ENCODE measurements at places on chromosomes 4 and X. TPM values are rescaled to one million over a fixed set of nuclear protein-coding genes. Genes with fewer than 3 reads are reported as not detected.

CCDC110 gene
- 0.60 TPM for total RNA-seq

- H3K36me3 ChIP-seq, result no peaks in the 10 kb centered on the region
- no peak overlapping the region for H3K27ac ChIP-seq
- DNase-seq, result no peak
- no peaks in the 10 kb centered on the region for H3K27me3 ChIP-seq
- no peak overlapping the region for H3K4me3 ChIP-seq
Measured at GRCh38 chr4:55175779-55176231, 50.4 kb upstream of the KDR start.

- no peak overlapping the region for H3K27ac ChIP-seq
- no peaks in the 10 kb centered on the region for H3K4me1 ChIP-seq
- H3K4me3 ChIP-seq, result no peak overlapping the region
- H3K36me3 ChIP-seq, result peaks cover 3% of the 10 kb centered on the region
- no peaks in the 10 kb centered on the region for H3K27me3 ChIP-seq
Measured at GRCh38 chr4:156838761-156839160, 132.8 kb downstream of the PDGFC start.

GRCh38 chrX:47489507-47490275, 6.7 kb upstream of the ZNF41 start:
- no peaks in the 10 kb centered on the region for H3K36me3 ChIP-seq
- H3K4me3 ChIP-seq, result no peak overlapping the region
- H3K4me1 ChIP-seq, result no peaks in the 10 kb centered on the region
- no peak for DNase-seq
- no peak overlapping the region for H3K27ac ChIP-seq

- peaks cover 7% of the 10 kb centered on the region for H3K4me1 ChIP-seq
- H3K27ac ChIP-seq, result no peak overlapping the region
- H3K36me3 ChIP-seq, result peaks cover 66% of the 10 kb centered on the region
- H3K4me3 ChIP-seq, result no peak overlapping the region
Measured at GRCh38 chrX:154349979-154350378, 24.5 kb downstream of the FLNA start.

GRCh38 chrX:1140236-1140681, 72.2 kb downstream of the CRLF2 start:
- no peaks in the 10 kb centered on the region for H3K4me1 ChIP-seq
- no peak overlapping the region for H3K27ac ChIP-seq
- no peak overlapping the region for H3K4me3 ChIP-seq
- DNase-seq, result peak; percentile 74
- peaks cover 5% of the 10 kb centered on the region for H3K27me3 ChIP-seq
